ENCODE measurements at places on chromosomes 5 and 9.
A peak's percentile ranks its signal among the peaks of the same experiment; 100 is the strongest.

DNA sequence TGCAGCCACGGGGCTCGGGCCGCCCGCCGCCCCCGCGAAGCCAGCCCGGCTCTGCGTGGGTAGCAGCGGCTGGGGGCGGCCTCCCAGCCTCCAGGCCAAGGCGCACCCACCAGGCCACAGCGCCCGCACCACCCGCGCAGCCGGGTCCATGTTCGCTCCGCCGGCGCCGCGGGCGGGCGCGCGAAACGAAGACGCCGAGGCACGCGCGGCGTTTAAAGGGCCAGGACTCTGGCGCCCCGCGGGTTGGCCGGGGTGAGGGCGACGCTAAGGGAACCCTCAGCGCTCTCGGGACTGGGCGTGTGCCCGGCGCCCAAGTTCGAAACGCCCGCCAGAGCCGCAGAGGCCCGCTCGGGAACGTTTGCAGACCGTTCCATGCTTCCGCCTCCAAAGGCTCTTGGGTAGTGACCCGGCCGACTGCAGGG, at the start of gene PTGES2:
TSS of gene PTGES2 (minus strand) at position 162 of the 422 bp plus-strand sequence. CDS start at position 150, 12 bp downstream.
- DNase-seq = peak; percentile 57

DNA sequence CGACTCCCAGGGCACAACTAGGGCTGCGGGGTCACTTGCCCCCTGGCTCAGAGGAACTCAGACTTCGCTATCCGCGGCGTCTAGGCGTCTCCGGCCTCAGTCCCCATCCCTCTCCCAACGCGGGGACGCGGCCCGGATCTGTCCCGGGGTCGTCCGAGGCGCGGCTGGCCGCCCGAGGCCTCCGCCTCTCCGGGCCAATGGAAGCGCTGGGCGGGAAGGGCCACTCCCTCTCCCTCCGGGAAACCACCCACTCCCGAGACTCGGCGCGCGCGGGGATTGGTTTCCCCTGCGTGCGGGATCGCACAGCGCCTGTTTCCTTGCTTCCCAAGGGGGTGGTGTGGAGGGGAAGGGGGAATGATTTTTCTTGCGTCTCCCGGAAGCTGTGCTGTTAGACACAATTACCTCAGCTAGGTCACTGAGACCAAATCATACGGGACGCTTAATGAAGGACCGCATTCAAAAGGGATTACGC, 38.3 kb downstream of the NR2F1 start:
- no peak for DNase-seq

GRCh38 chr9:24132244-24132643, 306.2 kb upstream of the ELAVL2 start:
- no peak for DNase-seq

DNA sequence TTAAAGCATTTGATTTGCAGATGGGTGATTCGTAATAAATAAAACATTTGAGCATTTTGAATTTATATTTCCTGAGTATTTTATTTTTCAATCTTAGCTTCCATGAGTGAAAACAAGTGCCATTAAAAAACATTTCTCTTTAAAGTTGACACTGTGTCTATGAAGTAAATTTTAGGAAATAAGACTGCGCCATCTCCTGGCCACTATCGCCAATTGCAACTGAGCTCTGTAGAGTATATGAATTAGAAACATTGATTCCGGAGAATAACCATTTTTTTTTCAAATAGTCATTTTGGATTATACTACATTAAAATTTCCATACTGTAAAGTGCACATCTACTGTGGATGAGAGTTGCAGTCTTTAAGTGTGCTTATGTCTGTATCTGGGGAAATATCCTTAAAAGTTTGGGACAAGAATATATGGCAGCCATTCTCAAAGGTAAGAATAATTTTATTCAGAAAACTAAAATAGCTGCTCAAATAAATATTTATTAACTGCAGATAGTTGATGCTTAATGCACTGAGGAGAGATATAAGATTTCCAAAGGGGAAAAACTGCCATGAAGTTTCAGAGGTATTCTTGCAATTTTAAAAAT, 5.9 kb downstream of the DMRTA1 start:
- DNase-seq = no peak

- no peak for DNase-seq
Observed at GRCh38 chr5:155316070-155316714, 302.6 kb downstream of the KIF4B start.

GRCh38 chr9:95317893-95318211, 343 bp upstream of the FANCC start:
- no peak for DNase-seq

- no peak for DNase-seq
Observed at GRCh38 chr5:156677963-156678362, 172.1 kb upstream of the PPP1R2B start.

DNA sequence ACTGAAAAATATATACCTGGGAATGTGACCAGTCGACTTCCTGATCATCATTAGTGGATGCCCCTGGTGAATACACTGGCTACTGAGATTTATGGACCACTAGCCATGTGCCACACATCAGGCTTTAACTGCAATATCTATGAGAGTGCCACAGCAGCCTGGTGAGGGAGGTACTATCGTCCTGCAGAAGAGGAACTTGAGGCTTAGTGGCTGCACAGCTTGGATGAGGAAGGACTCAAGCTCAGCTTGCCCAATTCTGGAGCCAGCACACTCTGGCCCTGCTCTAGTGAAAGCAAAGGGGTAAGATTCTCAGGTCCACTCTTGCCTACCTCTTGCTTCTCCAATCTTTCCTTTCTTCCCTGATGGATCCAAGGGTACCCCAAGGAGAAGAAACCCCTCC, 129.3 kb downstream of the ENTREP1 start:
- no peak for DNase-seq

GRCh38 chr5:83848941-83849340, 128.3 kb upstream of the HAPLN1 start:
- no peak for DNase-seq

GRCh38 chr5:72292411-72292810, 27.6 kb downstream of the MRPS27 start:
- DNase-seq = no peak

GRCh38 chr9:16552252-16552651, 318.2 kb downstream of the BNC2 start:
- DNase-seq = no peak

DNA sequence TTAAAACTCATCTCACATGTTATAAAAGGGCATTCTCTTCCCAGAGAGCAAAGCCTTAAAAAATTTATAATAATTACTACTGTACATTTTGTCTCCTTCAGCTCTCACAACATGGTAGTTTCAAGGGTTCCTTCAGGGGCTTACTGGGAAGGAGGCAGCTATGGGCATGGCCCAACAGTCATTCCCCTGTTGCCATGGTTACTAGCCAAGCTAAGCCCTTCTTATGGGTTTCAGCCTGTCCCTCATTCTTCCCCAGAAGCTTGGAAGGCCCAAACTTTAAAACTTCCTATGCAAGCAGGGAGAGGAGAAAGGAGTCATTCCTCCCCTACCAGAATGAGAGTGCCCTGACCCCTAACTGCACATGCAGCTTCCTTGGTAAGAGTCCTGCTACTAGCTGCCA, 82.2 kb upstream of the CNTLN start:
- DNase-seq = no peak

DNA sequence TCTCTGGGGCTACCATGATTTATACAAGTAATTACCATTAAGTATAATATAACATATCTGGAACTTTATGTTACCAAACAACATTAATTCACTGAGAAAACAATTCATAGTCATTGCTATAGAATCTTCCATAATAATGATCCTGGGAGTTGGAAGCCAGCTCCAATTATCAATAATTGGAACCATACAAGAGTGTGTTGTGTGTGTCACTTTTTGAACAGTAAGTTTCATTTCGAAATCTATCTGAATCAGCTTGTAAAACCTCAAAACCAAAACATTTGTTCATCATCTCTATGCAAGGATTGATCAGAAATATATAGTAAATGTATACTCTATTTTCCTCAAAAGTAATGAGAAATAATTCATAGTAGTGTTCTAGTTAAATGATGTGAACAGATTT, 348.1 kb downstream of the ARL15 start:
- DNase-seq = no peak

- DNase-seq = no peak
Observed at GRCh38 chr9:87494970-87495471, 2.6 kb upstream of the DAPK1 start.

DNA sequence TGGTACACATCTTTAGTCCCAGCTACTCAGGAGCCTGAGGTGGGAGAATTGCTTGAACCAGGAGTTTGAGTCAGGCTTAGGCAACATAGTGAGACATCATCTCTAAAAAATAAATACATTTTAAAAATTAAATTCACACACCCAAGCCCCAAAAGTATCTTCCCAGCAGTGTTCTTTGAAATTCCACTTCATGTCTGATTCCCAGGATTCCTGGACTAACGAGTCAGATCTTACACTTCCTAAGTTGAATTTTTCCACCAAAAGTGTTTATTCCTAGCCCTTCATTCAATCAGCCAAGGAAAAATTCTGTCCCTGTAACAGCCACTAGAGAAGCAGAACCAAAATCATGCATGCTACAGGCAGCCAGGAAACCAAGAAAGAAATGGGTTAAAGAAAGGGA, 970.9 kb downstream of the EFNA5 start:
- no peak for DNase-seq

DNA sequence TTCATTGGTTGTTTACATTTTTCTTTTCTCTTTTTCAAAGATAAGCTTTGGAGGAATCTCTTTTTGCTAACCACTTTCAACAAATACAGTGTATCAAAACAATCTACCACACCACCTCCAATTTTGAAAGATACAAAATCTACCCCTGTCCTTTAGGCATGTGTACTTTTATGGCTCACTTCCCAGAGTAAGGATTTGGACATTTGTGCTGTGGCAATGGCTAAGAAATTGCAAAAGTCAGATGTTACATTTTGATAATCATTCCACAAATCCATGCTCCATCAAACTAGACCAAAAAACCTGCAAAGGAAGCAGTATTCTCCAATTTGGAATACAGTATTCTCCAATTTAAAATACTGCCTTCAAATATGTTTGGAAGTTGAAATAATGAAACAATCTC, 204.9 kb downstream of the MCTP1 start:
- no peak for DNase-seq

- no peak for DNase-seq
Observed at GRCh38 chr5:142821034-142821732, 51.0 kb downstream of the ARHGAP26 start.

GRCh38 chr9:103798620-103799019, 295.5 kb upstream of the SMC2 start:
- DNase-seq = no peak

DNA sequence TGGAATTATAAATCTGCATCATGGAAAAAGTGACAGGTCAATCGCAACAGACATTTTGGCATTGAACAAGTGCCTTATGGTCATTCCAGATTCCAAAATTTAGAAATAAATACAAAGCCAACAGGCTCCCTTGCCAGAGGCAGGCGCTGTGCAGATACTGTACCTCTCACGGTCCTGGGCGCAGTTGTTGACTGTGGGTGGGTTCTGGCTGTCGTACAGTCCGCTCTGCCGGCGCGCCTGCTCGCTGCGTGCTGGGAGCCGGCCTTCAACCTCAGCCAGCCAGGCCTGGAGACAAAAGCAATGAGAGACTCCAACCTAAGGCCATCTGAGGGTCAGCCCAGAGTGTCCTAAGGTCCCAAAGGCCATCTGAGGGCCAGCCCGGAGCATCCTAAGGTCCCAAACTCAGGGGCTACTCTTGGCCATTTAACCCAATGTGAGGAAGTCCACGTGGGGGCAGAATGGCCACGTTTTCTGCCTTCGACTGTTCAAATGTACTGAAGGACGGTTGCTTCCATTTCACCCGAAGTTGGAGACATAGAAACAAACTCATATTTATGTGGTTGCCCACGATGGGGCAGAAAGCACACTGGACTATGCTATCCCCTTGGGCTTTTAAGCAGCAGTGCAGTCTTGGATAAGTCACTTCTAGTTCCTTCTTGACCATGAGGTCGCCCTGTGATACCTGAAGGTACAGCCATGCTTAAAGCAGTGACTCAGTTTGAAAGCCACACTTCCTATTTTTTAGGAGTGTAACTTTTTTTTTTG, 65.2 kb downstream of the USP20 start:
- no peak for DNase-seq

DNA sequence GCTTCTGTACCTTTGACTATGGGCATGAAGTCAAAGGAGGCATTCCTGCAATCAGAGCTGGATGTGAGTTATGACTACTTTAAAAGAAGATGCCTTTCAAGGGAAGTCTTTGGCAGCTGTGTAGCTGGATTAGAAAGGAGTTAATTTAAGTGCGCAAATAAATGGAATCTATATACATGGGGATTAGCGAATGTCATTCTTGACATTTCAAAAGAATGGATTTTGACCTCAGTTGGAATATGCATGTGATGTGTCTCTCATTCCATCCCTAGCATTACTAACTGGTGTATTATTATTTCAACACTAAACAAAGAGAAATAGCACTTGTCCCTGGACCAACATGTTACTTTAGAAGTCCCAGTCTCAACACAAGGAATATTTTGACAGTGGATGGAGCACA, 359.6 kb upstream of the SLC24A2 start:
- no peak for DNase-seq

- DNase-seq = no peak
Observed at GRCh38 chr9:126703002-126703865, 89.5 kb downstream of the LMX1B start.

- DNase-seq = peak; percentile 80
Observed at GRCh38 chr9:133147412-133148198, 16.1 kb downstream of the GBGT1 start.

GRCh38 chr5:88889189-88890069, 6.4 kb upstream of the MEF2C start:
- DNase-seq = no peak

GRCh38 chr5:6087576-6087975, 290.8 kb downstream of the MED10 start:
- DNase-seq = no peak

- no peak for DNase-seq
Observed at GRCh38 chr5:11258001-11258400, 497.0 kb upstream of the DAP start.

- no peak for DNase-seq
Observed at GRCh38 chr9:130766021-130766926, 68.8 kb upstream of the ABL1 start.

DNA sequence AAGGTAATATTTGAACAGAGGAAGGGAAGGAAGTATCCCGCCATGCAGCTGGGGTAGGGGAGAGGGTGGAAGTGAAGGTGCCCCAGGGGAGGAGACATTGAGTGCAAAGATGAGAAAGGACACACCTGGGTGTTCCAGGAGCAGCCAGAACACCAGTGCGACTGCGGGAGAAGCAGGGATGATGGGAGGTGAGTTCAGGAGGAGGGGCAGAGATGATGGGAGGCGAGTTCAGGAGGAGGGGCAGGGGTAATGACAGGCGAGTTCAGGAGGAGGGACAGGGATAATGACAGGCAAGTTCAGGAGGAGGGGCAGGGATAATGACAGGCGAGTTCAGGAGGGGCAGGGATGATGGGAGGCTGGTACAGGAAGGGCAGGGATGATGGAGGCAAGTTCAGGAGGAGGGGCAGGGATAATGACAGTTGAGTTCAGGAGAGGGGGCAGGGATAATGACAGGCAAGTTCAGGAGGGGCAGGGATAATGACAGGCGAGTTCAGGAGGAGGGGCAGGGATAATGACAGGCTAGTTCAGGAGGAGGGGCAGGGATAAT, 17.2 kb upstream of the SPOCK1 start:
- no peak for DNase-seq

DNA sequence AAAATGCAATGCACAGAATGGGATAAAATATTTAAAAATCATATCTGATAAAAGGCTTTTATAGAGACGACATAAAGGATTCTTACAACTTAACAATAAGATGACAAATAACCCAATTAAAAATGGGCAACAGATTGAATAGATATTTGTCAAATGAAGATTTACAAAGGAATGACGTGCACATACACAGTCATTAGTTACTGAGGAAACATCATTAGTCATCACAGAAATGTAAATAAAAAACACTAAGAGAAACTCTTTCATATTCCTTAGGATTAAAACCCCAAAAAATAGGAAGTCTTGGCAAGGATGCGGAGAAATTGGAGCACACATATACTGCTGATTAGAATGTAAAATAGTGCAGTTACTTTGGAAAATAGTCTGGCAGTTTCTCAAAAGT, 1886.0 kb upstream of the CDH6 start:
- no peak for DNase-seq
